ENCODE measurements at places on chromosomes 16 and 17.

DNA sequence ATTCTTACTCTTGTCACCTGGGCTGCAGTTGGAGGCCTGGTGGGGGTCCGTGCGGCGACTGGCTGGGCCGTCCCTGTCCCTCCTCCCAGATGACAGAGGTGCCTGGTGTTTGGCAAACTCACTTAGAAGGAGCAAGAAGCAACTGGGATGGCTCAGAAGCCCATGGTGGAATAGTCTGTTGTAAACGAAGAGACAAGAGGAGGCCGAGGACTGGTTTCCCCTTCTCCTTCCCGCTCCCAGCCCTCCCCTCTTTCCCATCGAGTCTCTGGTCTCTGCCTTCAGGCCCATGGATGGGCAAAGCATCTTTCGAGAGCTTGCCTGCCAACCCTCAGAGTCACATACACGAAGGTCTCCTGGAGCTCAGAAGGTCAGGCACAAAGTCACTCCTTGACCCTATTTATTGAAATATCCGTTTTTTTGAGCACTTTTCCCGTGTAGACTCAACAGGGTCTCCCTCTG is 364.4 kb downstream of the SEC14L1 start:
- no peak for DNase-seq

GRCh38 chr17:8884336-8884990 is 17.0 kb upstream of the PIK3R6 start:
- DNase-seq = no peak

GRCh38 chr17:19415311-19415710 is 4.3 kb downstream of the RNF112 start:
- no peak for DNase-seq

DNA sequence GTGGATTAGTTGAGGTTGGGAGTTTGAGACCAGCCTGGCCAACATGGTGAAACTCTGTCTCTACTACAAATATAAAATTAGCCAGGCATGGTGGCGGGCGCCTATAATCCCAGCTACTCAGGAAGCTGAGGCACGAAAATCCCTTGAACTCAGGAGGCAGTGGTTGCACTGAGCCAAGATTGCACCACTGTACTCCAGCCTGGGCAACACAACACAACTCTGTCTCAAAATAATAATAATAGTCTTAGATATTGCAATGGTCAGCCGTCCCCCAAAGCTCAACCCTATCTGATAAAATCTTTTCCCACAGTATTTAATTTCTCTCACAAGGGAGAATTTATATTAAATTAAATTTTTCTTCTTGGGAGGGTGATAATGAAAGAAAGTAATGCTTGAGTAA is 169.6 kb downstream of the XYLT1 start:
- peak; percentile 22 for DNase-seq

- DNase-seq = no peak
These were observed 2.1 kb downstream of the ARMC5 start for GRCh38 chr16:31461201-31461920.

DNA sequence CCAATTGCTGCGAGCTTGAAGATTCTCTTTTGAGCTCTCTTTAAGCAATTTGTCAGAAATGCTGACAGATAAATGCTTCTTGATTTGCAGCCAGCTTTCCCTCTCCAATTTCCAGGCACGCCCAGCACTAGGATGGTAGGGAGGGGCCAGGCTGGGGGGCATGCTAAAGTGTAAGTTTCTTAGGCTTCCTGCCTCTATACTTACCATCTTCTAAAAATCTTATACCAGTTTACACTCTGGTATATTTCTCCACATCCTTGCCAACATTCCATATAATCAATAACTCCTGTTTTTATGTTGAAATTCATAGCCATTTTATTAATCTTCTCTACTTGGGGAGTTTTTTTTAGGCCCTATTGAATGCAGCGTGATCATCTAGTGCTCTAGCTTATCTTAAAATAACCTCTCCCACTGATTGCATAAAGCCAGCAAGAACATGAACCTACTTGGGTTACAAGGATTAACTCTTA is 17.5 kb downstream of the ACSF2 start:
- DNase-seq = peak; percentile 23

GRCh38 chr16:11666103-11667055 is 1.9 kb upstream of the SNN start:
- no peak for DNase-seq

GRCh38 chr16:4081047-4081446 is 35.2 kb downstream of the ADCY9 start:
- no peak for DNase-seq

DNA sequence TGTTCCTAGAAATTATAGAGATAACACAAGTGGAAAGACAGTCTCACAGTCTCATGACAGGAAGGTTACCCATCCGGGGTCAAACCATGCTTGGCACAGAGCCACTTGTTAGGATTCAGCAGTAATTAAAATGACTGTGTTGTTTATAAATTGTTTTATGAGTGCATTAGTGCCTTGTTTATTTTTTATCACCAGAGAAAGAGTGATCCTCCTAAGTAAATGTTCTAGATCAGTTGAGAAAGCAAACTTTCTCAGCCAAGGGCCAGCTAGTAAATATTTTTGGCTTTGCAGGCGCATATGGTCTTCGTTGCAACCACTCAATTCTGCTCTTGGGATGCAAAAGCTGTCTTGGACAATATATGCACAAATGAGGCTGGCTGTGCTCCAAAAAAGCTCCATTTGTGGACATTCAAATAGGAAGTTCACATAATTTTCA is 253.9 kb upstream of the CACNG5 start:
- DNase-seq = no peak

DNA sequence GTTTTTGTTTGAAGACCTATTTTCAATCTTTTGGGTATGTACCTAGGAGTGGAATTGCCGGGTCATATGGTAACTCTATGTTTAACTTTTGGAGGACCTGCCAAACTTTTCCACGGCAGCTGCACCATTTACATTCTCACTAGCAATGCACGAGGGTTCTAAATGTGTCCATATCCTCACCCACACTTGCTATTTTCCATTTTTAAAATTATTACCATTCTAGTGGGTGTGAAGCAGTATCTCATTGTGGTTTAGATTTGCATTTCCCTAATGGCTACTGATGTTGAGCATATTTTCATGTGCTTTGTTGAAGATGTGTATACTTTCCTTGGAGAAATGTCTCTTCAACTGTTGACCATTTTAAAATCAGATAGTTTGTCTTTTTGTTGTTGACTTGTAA is 60.3 kb upstream of the HAPSTR1 start:
- no peak for DNase-seq

DNA sequence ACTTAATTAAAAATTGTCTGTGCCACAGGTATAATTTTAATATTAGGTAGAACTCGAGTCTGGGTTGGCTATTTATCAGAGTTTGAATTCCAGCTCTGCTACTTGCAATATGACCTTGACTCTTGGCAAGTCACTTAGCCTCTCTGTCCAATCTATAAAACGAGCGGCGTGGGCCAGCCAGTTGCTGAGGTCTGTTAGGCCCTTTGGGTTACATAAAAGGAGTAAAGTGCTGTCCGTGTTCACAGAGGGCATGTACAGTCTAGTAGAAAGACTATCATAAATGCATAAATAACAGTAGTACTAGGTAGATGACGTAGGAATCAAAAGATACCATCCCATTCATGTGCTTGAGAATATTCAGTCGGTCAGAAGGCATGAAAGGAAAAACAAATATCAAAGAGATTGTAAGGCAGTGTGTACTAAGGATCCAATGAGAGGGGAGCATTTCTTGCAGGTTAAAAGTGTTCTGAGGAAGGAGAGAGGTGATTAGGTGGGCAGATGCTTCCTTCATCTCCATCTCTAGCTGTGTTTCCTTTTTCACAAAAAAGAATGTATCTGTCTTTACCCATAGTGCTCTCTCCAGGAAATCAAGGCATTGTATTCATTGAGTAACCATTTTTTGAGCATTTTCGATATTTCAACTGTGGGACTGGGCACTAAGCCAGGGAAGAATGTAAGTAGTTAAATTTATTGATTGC is 2.4 kb downstream of the TNRC6A start:
- DNase-seq = no peak

GRCh38 chr17:49734515-49735490 is 27.0 kb upstream of the SLC35B1 start:
- DNase-seq = peak; percentile 80

Measured in MV-4-11 (cell line).